ENCODE measurements at places on chromosomes 3 and 15. TPM values are rescaled to one million over a fixed set of nuclear protein-coding genes. Genes with fewer than 3 reads are reported as not detected.

- DNase-seq: no peak
Measured at GRCh38 chr3:9384141-9384828, 13.1 kb upstream of the SETD5 start.

Gene TBCCD1
- 13.3 TPM for total RNA-seq

- no peak for DNase-seq
Measured at GRCh38 chr3:48521635-48522034, 17.7 kb upstream of the SHISA5 start.

GRCh38 chr3:194387926-194388418 is 11.1 kb downstream of the GP5 start:
- no peak for DNase-seq

- no peak for DNase-seq
Measured at GRCh38 chr3:177538750-177539730, 341.8 kb upstream of the TBL1XR1 start.

GRCh38 chr15:48601095-48601494 is 44.4 kb downstream of the FBN1 start:
- no peak for DNase-seq

DNA sequence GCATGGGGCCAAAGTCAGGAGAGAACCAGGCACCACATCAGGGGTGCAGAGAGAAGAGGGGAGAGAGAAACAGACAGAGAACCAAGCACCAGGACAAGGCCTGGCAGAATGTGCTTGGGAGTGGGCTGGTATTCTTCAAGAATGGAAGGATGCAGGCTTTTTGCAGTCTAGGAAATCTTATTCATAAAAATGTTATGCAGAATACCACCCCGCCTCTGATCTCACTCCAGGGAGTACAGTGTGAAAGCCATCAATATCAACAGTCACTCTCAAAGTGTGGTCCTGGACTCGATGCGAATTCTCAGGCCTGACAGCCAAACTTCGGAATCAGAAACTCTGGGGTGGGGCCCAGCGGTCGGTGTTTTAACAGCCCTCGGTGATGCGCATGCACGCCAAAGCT is 16.9 kb downstream of the NTRK3 start:
- DNase-seq: no peak

Gene CYP8B1
- 10.4 TPM for total RNA-seq

DNA sequence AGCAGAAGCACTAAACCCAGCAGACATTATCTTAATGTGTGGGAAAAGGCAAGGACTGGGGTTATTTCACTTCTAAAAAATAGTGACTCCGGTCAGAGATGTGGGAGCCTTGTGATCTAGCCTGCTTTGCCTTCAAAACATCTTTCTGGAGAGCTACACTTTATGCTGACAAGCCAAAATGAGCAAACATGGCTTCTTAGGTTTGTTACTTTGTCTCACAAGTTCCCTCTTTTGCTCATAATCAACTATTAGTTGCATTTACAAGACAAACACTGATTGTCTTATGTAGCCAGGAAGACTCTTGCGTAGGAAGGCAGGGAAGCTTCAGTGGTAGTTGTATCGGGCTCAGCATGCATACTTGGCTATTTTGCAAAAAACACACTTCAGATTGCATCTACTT is 129.2 kb downstream of the NUP210 start:
- no peak for DNase-seq

DNA sequence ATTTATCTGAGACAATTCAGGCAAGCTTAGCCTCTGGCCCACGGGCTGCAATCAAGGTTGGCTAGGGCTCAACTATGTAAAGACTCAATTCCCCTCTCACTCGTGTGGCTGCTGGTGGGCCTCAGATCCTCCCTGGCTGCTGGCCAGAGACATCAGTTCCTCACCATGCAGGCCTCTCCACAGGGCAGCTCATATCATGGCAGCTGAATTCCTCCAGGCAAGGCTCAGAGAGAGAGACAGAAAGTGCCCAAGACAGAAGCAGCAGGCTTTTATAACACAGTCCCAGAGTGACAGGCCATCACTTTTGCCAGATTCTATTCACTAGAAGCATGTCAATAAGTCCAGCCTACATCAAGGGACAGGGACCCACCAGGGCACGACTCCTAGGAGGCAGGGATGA is 63.2 kb downstream of the XXYLT1 start:
- DNase-seq: no peak

DNA sequence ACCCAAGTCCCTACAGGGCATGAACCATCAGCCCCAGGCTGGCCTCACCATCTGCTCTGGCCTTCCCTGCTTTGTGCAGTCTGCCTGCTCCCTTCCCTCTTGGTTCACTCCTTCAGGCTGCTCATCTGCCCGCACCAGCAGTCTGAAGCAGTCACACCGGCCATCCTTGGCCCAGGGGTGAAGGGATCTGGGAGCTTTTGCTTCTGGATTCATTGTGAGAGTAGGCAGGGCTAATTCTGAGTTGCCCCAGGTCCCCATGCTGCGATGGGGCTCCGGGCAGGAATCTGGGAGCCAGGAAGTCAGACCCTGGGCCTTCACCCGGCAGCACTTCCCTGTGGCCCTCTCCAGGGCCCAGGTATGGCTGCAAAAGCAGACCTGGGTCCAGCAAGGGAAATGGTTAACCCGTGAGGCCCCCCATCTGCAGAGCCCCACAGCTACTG is 99.7 kb downstream of the VGLL4 start:
- DNase-seq: no peak

Gene MESP2
- 0.47 TPM for total RNA-seq

Gene SI
- total RNA-seq: not detected

DNA sequence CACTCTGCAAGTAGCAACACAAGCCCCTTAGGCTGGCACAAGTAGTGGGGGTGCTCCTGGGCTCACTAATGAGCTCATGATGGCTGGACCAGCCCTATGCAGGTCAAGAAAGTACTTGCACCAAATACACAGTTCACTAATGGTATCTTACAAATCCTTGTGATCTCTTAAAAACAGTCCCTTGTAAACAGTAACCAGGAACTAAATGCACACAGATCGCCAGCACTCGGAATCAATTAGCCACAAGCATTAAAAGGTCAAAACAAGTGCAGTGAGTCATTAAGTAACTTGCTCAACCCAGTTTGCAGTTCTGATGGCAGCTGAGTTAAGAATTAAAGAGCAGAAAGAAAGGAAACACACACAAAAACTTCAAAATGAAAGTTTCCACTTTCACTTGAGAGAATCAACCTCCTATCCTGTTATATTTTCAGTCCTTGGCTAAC is 43.2 kb downstream of the ARHGEF3 start:
- peak; percentile 69 for DNase-seq

- DNase-seq: no peak
Measured at GRCh38 chr3:6679510-6679909, 181.4 kb upstream of the GRM7 start.

Gene LRRK1
- total RNA-seq: 24.9 TPM

Gene TRPM1
- not detected for total RNA-seq

- peak; percentile 48 for DNase-seq
Measured at GRCh38 chr3:184734903-184735701, 23.2 kb upstream of the MAGEF1 start.

GRCh38 chr3:66544619-66545429 is 44.0 kb upstream of the LRIG1 start:
- DNase-seq: no peak

- no peak for DNase-seq
Measured at GRCh38 chr3:152672320-152672649, 162.6 kb upstream of the P2RY1 start.

- DNase-seq: peak; percentile 76
Measured at GRCh38 chr3:124779751-124780191, 49.5 kb downstream of the UMPS start.

Gene MINAR1
- 0.47 TPM for total RNA-seq

DNA sequence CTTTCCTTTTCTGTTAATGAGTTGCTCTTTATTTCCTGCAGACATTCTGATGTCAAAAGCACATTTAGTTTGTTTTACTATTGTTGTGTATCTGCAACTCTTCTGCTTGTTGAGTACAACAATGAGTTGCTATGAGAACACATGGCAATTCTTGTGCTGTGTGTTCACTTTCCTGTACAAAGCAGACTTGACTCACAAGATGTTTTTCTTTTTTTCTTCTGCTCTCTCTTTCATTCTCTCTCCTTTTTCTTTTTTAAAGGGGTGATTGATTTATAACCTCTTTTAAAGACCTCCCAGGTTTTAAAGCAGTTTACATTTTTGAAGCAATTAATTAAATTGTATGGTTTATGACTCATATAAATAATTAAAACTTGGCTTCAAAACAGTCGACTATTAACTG is 31.6 kb upstream of the ABHD10 start:
- DNase-seq: peak; percentile 60

DNA sequence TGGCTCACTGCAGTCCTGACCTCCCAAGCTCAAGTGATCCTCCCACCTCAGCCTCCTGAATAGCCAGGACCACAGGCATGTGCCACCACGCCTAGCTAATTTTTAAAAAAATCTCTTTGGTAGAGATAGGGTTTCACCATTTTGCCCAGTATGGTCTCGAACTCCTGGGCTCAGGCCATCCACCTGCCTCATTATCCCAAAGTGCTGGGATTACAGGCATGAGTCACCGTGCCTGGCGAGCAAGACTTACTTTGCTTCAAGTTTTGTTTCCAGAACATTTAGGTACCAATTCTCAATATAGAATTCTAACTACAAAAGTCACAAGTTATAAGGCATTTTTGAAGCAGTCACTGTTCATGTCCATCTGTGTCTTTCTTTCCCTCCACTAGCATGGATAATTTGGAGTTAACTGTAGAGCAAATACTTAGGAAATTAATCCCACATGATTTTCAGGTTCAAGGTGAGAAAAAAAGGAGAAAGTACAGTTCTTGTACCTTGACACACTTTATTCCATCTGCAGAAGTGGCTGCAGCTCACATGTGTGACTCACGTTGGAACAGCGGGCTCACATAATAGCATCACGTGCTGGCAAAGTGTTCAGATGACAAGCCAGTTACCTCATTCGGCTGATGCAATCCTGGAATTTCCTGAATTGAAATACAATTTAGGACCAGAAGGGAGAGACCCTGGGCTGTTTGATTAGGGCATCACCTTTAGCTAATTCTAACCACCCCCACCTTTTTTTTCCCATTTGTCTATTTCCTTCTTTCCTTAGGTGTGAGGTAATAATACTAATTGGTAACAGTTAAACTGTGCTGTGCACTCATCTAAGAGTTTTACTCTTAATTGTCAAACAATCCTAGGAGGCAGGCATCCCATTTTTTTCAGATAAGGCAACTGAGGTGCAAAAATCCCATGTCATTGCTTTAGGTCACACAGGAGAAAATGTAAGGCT is 46.9 kb upstream of the NEDD4 start:
- no peak for DNase-seq

DNA sequence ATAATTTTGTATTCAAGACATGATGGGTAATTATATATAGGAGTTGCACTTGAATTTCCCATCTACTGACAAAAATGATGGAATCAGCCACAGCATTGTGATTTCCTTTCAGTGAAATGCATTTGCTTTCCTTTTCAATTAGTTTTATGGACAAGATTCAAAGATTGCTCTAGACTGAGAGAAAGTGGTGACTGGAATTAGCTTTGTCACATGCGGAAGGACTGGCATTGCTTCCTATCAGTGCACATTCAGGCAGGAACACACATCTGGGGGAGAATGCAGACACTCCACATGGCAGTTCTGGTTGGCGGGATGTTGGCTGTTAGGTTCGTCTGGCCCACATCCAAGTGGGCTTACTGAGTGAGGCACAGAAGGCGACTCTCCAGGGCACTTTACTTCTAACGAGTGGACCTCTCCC is 399.3 kb upstream of the RGMA start:
- no peak for DNase-seq

Gene CELSR3
- total RNA-seq: 2.0 TPM

DNA sequence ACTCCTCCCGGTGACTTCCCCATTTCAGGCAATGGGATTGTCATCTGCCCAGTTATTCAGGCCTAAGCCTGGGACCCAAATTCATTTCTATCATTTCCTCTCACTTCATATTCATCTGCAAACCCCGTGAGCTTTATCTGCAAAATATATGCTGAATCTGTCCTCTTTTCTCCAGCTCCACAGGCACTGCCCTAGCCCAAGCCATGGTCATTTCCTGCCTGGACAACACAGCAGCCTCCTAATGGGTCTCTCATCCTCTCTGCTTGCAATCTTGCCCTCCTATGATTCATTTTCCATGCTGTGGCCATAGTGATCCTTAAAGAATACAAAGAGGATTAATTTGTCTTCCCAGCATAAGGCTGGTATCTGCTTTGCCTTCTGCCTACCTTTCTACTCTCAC is 6.1 kb downstream of the RBP2 start:
- DNase-seq: no peak

Gene FBXL2
- 18.3 TPM for total RNA-seq

DNA sequence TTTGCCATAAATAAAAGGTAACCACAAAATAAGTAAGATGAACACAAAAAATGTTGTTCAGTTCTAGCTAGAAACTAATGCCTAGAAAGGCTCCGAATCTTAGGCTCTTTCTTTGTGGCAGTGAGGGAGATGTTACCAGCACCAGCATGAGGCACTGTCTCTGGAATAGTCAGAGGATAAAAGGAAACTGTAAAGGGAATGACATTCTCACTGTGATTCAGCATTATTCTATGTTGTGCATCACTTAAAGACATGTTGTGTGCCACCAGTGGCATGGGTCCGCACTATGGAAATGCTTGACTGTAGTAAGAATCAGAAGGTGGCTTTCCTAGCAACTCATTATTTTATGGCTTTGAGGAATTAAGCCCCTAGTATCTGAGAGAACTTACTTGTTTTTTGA is 70.8 kb downstream of the SEC22A start:
- no peak for DNase-seq

GRCh38 chr3:140832883-140833282 is 108.8 kb upstream of the SLC25A36 start:
- DNase-seq: no peak

GRCh38 chr15:67033012-67033411 is 32.4 kb upstream of the SMAD3 start:
- no peak for DNase-seq

DNA sequence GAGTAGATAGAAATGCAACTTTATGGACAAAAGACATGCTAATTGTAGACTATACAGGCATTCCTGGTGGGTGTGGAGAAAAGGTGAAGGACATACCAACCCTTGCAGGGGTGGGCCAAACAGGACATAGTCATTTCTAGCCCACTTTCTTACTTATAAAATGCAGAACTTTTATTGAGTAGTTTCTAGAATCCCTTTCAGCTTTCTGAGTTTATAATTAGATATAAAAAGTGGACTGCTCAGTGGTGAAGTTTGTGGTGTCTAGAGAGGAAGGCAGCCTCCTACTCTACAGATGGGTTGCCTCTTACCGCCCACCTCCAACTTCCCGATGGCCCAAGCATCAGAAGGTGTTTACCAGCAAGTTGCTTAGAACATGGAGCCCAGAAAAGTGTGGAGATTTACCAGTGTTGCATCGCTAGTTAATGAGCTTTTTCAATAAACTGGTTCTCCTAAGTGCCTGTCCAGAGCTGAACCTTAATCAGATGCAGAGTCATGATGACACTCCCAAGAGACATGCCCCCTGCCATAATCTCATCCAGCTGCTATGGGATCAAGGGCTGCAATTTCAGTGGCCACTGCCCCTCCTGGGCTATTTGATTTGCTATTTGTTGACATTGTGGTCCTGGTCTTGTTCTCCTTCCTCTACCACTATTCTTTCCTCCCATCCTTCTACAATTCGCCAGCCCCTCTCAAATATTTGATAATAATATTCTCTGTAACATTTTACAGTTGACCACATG is 77.5 kb upstream of the STRIT1 start:
- no peak for DNase-seq
